ENCODE measurements at places on chromosomes 5 and 9.
A peak's percentile ranks its signal among the peaks of the same experiment; 100 is the strongest.

GRCh38 chr5:168317521-168318147 lies 26.2 kb downstream of the WWC1 start:
- peak; percentile 99 for DNase-seq

- DNase-seq = peak; percentile 75
Observed at GRCh38 chr9:112224401-112225289, 49.5 kb upstream of the SUSD1 start.

- DNase-seq = peak; percentile 64
Observed at GRCh38 chr5:82298668-82299067, 20.5 kb upstream of the RPS23 start.

DNA sequence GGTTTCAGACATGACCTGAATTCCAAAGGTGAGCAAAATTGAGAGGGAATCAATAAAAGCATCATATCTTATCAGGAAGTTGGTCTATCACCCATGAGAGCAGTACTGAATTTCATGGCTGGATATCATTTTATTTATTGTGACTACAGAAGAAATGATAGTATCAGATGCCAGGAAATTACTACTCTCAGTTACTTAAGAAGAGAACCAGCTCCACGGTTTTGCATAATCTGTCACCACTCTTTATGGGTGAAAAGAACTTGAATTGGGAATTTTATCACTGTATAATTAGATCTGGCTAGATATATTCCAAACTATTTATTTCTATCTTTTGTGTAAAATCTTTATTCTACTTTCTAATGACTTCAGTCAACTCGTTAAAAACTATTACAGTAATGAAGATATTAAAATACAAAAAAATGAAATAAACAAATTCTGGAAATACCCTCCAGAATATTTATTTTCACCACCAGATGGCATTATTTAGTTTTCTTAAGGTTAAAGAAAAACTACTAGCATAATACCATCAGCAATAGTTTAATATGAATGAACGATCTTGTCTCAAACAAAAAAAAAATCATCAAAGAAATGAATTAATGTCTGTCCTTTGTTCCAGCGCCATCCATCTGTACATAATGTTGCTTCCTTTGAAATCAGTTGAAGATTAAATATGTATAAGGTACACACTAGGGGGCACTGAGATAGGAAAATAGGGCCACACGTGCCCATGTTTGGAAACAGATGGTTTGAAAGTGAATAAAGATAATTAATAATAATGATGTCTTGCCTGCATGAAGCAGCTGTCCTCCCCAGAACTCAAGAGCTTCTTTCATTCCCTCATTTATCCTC lies 84.7 kb upstream of the SLCO6A1 start:
- peak; percentile 49 for DNase-seq

DNA sequence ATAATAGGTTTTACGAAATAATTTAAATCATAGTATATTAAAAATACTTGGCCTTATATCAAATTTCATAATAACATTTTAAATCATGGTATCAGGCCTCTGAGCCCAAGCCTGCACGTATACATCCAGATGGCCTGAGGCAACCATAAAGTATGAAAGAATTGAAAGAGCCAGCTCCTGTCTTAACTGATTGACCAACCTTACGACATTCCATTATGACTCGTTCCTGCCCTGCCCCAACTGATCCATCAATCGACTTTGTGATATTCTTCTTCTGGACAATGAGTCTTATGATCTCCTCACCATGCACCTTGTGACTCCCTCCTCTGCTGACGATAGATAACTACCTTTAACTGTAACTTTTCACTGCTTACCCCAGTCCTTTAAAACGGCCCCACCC lies 545.0 kb downstream of the MTRR start:
- DNase-seq = no peak

All from ELR (cell line).